ENCODE measurements at places on chromosomes 3 and 15.

DNA sequence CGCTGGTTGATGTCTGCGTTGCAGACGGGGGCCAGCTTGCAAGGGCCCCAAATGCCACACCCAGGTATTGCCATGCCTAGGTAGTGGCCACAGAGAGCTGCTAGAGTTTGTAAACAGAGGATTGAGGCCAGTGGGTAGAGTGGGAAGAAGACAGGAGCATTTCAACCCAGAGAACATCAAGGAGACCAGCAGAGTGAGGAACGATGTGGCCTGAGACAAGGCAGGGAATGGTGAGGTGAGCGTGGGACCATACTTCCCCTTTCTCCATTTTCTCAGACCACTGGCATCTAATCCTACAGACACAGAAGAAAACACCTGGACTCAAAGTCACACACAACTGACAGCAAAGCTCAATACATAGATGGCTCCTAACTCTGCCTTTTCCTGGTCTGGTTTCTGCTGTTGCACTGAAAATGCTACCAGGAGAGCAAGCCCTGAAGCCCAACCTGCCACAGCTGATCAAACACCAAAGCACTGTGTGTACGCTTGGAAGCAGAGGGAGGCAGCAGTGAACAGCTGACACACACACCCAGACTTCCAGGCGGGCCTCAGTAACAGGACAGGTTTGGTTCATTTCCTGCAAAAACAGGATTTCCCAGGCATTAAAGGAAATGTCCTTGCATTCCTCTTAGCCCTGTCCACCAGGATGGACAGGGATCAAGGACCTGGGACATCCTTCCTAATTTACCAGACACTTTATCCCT, 1.6 kb downstream of the FAM174B start:
- no peak for DNase-seq

GRCh38 chr15:88426304-88426703, 40.9 kb downstream of the MRPL46 start:
- DNase-seq = no peak

DNA sequence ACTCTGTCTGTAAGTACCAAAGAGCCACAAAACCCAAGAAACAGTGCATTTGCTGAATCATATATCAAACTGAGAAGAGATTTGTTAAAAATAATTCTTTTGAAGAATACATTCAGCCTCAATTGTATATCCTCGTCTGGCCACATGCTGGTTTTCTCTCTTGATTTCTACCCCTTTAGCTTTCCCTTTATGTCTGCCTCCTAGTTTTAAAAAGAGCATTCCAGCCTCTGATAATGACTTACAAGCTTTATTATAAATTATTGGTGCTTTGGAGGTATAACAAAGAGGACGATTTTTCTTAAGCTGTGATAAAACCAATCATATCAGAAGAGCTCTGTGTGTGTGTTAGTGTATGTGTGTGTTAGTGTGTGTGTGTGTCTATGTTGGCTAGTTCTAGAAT, 70.4 kb upstream of the ROBO2 start:
- DNase-seq = no peak

GRCh38 chr15:43144512-43144911, 11.1 kb downstream of the TMEM62 start:
- DNase-seq = no peak

DNA sequence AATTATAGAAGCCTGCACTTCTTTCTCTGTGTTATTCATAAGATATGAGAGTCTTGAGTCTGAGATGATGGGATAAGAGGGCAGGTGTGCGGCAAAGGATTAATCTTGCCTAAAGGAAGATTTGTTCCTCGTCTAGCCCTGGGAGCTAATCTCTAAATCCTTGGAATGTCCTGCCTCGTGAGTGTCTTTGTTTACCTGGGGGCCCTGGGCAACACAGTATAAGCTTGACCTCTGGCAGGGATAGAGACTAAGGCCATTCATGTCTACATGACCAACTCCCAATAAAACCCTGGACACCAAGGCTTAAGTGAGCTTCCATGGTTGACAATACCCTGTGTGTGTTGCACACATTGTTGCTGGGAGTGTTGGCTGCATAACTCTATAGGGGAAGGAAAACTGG, 3.2 kb upstream of the AGBL1 start:
- no peak for DNase-seq

- DNase-seq = no peak
Measured at GRCh38 chr3:112366522-112366921, 33.6 kb downstream of the CD200 start.

DNA sequence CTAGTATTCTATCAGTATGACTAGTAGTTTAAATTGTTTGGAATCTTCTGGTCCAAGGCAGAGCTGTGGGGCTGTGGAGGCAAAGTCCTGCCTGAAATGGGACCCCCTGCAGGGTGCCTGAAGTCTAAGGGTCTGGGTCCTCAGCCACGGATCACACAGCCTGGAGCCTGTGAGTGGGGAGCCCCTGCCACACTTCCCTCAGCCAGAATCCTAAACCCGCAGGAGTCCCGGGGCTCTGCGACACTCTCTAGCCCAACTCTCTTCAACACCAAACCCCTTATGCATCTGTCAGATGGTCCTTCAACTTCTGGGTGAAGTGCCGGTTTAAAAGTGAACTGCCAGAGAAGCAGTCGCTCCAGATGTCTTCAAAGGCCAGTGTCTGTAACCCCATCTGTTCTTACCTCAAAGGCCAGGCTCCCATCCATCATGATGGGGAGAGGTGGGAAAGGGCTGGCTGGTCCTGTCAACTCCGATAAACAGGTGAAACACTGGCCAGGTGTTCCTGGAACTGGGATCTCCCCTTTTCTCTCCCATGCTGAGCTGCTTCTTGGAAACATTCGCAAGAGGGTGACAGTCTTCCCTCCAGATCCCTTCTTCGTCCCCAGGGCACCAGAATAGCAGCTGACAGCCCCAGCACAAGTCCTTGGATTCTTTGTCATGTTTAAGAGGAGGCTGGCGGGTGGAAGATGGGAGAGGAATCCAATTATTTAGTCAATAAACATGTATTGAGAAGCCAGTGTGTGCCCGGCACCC, 45.6 kb downstream of the CPN2 start:
- no peak for DNase-seq

DNA sequence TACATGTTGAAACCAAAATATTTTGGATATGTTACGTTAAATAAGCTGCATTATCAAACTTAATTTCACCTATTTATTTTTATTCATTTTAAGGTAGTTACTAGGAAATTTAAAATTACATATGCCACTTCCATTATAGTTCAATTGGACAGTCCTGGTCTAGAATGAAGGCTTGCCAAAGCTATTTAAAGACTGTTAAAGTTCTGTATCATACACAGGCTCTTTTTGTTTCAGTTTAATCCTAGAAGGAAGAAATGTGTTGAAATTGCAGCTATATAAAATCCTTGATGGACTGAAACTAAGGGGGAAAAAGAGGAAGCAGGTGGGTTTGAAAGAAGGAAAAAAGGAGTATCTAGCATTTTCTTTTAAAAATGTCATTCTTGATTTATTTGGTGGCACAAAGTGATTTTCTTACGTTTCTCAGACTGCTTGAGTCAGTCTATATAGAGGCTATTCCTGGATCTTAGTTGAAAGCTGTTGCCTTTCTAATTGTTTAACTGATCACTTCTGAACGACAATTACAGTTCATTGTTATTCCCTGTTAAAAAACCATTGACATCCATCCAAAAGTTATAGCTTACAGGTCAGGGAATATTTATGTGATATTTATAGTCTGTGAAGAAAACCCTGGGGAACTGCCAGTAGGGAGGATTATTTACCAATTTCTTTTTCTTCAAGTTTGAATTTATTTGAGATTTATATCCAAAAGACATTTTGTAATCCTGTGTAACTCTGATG, 195.0 kb downstream of the RORA start:
- no peak for DNase-seq

DNA sequence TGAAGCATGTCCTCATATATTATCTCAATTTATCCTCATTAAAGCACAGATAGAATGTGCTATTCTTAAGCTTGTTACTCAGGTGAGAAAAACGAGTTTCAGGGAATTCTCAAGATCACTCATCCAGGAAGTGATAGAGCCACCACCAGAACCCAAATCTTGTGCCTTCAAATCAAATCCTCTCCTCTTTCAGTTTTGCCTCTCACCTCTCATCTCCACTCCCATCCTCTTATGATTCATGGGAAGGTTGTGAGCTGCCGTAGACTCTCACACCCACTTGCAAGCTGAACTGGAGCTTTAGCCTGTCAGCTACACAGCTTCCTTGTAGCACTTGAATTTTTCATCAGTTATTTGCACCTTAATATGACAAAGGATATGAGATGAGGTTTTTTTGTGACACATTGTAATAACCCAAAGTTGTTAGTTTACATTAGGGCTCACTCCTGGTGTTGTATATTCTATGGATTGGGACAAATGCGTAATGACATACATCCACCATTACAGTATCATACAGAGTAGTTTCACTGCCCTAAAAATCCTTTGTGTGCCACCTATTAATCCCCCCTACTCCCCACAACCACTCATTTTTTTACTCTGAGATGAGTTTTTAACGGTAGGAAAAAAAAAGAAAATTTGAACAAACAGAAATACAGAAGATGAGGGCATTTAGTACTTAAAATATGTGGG, 25.7 kb downstream of the GPR15 start:
- peak; percentile 39 for DNase-seq

GRCh38 chr15:47473832-47474231, 243.5 kb upstream of the SEMA6D start:
- DNase-seq = no peak

GRCh38 chr3:97763586-97764406, 762 bp upstream of the ARL6 start:
- DNase-seq = no peak

GRCh38 chr3:39000008-39000450, 51.7 kb downstream of the SCN11A start:
- no peak for DNase-seq

- DNase-seq = no peak
Measured at GRCh38 chr15:68278345-68278594, 725 bp downstream of the FEM1B start.

- DNase-seq = no peak
Measured at GRCh38 chr3:49484471-49484870, 14.4 kb downstream of the DAG1 start.

DNA sequence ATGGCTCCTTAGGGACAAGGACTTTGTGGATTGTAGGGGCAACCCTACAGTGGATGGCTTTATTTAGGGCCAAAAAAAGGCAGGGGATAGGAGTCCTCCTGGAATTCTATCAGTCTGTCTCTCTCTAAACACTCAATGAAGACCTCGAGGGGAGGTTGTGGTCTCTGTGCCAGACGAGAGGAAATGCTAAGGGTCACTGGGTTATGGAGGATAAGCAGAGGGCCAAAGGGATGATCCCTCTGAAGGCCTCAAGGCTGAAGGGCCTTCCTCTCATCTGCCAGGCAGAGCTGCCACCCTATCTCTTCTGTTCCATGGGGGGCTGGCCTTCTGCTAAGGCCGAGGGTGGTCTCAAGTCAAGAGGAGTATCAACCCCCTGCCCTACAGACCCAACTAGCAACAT, 27.0 kb downstream of the PLXNB1 start:
- no peak for DNase-seq

DNA sequence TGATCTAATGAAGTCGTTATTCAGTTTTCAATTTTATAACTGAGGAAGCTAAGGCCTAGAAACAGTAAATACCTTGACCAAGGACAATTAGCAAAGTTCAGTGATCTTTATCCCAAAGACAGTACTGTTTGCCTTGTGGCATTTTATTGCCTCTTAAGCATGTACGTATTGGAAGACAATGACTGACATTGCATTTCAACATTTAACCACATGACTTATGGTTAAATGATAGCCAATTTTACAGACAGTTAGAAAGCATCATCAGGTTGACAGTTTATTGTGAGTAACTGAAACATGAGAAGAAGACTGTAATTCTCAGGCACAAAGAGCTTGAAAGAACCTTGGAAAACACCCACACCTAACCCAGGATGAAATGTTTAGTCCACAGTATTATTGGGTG, 390.8 kb upstream of the ZNF385D start:
- DNase-seq = no peak

GRCh38 chr3:99013777-99014315, 112.4 kb upstream of the DCBLD2 start:
- DNase-seq = no peak

All from stimulated activated CD8-positive, alpha-beta memory T cell treated with anti-CD3 and anti-CD28 coated beads, Interleukin-15, amount 100 ng/mL, for 4 hours (primary cell).